ENCODE measurements at places on chromosomes 7 and 10.
A peak's percentile ranks its signal among the peaks of the same experiment; 100 is the strongest.

DNA sequence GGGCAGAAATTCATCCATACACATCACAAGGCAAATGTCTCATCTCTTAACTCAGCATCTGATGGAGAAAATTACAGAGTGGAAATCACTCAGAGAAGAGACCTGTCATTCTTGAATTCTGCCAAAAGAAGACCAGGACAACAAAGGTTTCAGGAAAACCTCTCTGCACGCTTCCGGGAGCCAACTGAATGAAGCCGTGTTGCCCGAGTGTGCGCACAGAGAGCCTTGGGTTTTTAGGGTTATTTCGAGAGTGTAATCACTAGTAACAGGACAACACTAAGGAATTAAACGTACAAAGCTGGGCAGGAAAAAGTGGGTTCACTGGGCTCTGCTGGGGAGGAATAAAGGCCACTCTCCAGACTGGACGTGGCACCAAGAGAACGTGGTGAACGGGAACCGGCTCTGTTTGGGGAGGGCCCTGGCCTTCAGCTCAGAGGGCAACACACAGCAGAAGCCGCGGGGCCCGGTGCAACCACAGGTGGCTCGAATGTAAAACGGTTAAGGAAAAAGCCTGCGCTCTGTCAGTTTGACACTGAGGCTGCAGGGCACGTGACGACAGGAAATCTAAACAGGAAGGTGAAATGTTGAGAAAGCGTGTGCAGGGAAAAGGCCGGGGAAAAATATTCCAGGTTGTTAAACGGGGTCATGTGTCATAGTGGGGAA is 331.5 kb downstream of the DNAJB6 start:
- DNase-seq: no peak

DNA sequence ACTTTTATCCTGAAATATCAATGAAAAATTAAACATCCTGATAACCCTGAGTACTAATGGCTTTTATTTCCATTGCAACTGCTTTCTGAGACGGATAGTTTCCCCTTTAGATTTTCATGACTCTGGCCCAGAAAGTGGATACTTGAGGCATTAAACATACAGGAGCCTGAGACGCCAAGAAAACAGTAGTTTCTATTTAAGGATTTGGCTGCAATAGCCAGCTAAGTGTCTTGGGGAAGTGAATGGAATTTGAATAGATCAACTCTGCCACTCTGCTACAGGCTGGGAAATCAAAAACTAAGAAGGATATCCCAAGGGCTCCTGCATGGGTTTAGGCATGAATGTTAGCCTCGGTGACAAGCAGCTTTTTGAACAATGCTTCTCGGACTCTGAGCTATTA is 24.7 kb upstream of the GPAM start:
- DNase-seq: no peak

GRCh38 chr10:78813998-78814399 is 254.8 kb upstream of the ZMIZ1 start:
- DNase-seq: no peak

GRCh38 chr10:99981581-99982199 is 28.1 kb downstream of the DNMBP start:
- no peak for DNase-seq

GRCh38 chr10:128077155-128077875 is 48.9 kb downstream of the MKI67 start:
- DNase-seq: no peak

GRCh38 chr10:69721690-69722310 is 79.9 kb upstream of the COL13A1 start:
- DNase-seq: no peak

DNA sequence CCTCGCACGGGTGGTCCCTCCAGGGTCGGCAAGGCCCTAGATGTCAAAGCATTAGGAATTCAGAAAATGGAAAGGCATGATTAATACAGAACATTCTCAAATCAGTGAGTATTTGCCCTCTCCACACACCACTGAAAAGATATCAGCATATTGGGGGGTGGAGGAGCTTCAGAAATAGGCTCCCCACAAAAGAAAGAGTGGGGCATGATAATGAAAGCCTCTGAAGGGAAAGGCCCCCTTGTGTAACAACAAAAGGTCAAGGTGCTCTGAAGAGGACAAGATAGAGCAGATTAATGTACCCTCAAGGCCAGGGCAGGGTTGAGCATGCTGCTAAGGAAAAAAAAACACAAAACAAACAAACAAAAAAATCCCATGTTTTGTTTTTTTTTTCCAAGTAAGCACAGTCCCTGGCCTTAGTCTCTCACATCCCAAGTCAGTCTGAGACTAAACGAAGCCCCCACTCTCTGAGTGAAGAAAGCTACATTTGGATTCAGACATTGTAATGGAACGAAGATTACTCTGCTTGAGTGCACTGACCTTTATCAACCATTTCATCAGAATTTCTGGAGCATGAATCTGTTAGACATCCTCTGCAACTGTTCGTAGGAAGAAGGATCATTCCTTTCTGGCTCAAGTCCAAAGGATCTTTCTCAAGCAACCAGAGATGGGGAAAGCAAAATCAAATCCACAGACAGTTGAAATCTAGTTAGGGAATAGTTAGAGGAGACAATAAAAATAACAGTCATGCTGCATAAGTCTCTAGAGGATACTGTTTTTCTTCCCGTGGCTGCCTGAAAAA is 27.4 kb upstream of the DGKI start:
- DNase-seq: peak; percentile 64

DNA sequence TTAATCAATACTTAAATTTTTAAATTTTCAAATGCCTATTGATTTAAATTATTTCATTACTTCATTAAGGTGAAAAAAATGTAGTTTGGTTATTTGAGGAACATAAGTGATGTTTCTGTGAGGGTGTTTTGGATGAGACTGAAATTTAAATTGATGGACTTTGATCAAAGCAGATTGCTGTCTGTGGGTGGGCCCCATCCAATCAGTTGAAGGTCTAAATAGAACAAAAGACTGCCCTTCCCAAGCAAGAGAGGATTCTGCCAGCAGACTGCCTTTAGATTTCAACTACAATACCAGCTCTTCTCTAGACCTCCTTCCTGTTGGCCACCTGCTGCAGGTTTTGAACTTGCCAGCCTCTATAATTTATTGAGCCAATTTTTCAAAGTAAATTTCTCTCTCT is 14.5 kb upstream of the GPR37 start:
- no peak for DNase-seq

GRCh38 chr10:21750424-21750823 is 216.4 kb downstream of the MLLT10 start:
- DNase-seq: no peak

All from HS-5 (cell line).